NK-92 treated with Interleukin-12 subunit alpha and Interleukin-12 subunit beta, amount 100 ng/mL, for 24 hours (cell line): ENCODE measurements at places on chromosomes 5 and 9.
A peak's percentile ranks its signal among the peaks of the same experiment; 100 is the strongest.

DNA sequence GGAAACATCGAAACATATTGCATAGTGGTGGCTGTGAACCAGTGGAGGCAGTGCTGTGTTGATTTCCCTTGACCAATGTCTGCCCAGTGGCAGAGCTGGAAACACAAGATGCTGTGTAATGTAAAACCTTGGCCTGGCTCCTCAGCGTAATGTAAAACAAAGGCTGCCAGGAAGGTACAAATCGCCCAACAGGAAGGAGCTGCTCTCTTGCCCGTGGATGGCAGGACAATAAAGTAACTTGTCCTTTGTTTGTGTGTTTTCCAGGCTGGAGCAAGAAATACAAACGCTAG lies 143.4 kb downstream of the PALM2AKAP2 start:
- DNase-seq = no peak

- no peak for DNase-seq
Observed at GRCh38 chr5:180601591-180602480, 10.5 kb upstream of the SCGB3A1 start.

GRCh38 chr5:14204785-14205321 lies 61.7 kb downstream of the TRIO start:
- no peak for DNase-seq

- DNase-seq = no peak
Observed at GRCh38 chr5:23013395-23013998, 160.4 kb upstream of the CDH12 start.

- DNase-seq = no peak
Observed at GRCh38 chr5:164431634-164432304, 926.4 kb downstream of the MAT2B start.

- no peak for DNase-seq
Observed at GRCh38 chr9:120507936-120508510, 71.9 kb downstream of the CDK5RAP2 start.

GRCh38 chr5:82540301-82540700 lies 262.1 kb upstream of the RPS23 start:
- DNase-seq = no peak

GRCh38 chr5:83510260-83510659 lies 38.7 kb downstream of the VCAN start:
- DNase-seq = no peak

- DNase-seq = no peak
Observed at GRCh38 chr9:106333481-106333880, 529.5 kb upstream of the ZNF462 start.

GRCh38 chr5:107671742-107672210 lies 1.0 kb upstream of the EFNA5 start:
- DNase-seq = no peak

GRCh38 chr9:130040984-130041647 lies 1.9 kb downstream of the FNBP1 start:
- DNase-seq = no peak

GRCh38 chr5:17802256-17802655 lies 168.0 kb downstream of the TAF11L14 start:
- DNase-seq = no peak

GRCh38 chr5:8436924-8437323 lies 568.0 kb downstream of the MTRR start:
- no peak for DNase-seq

DNA sequence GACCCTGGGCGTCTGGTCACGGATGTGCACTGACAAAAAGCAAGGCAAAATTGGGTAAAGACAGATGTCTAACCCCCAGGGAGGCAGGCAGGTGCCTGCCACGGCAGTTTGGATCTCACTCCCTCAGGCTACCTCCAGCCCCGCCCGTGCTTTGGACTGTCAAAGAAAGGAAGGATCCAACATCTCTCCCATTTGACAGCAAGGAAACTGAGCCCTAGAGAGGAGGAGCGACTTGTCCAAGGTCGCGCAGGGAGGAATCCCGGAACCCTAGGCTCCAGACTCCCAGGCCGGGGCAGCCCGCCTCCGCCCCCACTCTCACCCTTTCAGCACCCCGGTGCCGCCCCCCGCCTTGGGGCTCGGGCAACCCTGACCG lies 376 bp downstream of the GOLGA1 start:
- DNase-seq = no peak

GRCh38 chr5:152505442-152506042 lies 100.5 kb upstream of the NMUR2 start:
- DNase-seq = peak; percentile 14

- DNase-seq = no peak
Observed at GRCh38 chr5:122751293-122751782, 23.5 kb upstream of the SNX2 start.

DNA sequence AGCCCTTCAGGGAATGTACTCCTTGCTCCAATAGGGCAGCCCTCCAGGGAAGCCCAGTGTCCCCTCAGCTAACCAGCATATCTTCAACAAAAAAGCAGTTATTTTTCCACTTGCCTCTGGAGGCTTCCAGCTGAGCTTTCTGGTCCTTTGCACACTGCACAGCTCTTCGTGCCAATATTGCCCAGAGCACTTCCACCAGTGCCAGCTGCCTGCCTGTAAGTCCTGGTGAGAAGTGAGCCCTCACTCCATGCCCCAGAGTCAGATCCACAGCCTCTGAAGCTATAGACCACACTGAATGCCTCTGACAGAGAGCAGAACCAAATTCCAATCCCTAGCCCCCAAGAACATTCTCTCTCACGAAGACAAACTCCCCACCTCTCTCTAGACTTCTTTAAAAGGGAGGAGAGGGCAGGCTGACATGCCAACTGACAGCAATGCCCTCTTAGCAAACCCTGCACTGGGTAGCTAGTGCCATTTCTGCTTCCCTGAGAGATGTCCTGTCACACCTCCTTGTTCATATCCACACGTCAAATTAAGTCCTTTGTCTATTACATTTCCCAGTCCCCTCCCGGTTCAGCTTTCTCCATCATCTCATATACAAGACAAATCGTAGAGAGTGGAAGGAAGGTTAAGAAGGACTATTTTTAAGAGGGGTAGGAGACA lies 12.7 kb upstream of the HEXB start:
- DNase-seq = no peak

GRCh38 chr5:41364346-41364745 lies 146.1 kb downstream of the PLCXD3 start:
- DNase-seq = no peak

GRCh38 chr9:93051680-93052089 lies 6.8 kb upstream of the SUSD3 start:
- DNase-seq = no peak

- peak; percentile 65 for DNase-seq
Observed at GRCh38 chr9:113579283-113580040, 115.9 kb downstream of the RGS3 start.

GRCh38 chr9:82957529-82958379 lies 105.2 kb downstream of the RASEF start:
- no peak for DNase-seq

- no peak for DNase-seq
Observed at GRCh38 chr9:105449081-105449480, 1.2 kb downstream of the FSD1L start.

DNA sequence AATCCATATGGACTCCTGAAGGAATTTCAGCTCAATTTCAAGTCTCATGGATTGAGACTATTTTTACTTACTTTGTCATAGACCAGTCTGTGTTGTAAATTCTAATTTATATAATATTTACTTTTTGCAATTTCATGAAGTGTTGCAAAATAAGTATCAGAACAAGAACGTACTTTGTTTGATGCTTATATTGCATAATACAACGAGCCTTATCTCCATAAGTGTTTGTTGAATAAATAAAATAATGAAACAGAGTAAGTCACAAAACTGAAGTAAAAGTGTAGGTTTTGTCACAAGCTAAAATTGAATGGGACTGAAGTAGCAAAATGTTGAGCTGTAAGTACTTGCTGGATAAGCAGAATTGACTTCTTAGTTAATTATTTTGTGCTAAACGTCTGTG lies 3.0 kb upstream of the LIFR start:
- DNase-seq = no peak
